ENCODE measurements at places on chromosomes 1 and 21.

DNA sequence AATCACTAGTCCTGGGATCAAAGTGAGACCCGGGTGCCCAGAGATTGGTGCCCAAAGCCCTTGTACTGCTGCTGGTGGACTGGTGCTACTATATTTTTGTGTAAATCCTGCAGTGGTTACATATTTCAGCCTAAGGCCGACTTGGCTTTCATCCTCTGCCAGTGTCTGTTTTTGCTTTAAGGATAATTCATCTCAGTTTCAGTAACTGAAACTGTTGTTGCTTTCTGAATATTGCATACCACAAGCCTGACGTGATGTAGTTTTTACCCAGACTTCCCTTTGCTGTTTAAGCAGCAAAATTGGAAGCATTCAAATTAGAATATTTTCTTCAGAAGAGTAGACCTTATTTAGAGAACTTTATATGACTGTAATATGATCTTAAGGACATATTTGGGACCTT is 341.8 kb downstream of the RYR2 start:
- DNase-seq = no peak

DNA sequence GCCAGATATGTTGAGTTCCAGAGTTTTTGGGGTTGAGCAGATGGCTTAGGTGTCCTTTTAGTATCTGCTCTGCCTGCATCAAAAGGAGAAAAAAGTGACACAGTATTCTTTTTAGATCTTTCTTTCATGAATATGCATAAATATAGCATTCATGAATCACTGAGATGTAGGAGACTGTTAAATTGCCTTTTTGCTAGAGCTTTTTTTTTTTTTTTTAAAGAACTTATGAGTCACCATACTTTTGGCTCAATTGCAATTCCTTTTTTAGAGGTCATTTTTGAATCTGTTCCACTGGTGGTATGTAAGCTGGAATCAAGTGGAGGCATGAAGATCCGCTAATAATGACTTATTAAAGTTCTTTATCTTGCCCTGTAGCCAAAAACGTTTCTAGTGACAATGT is 480.9 kb upstream of the ZRANB2 start:
- DNase-seq = peak; percentile 73

DNA sequence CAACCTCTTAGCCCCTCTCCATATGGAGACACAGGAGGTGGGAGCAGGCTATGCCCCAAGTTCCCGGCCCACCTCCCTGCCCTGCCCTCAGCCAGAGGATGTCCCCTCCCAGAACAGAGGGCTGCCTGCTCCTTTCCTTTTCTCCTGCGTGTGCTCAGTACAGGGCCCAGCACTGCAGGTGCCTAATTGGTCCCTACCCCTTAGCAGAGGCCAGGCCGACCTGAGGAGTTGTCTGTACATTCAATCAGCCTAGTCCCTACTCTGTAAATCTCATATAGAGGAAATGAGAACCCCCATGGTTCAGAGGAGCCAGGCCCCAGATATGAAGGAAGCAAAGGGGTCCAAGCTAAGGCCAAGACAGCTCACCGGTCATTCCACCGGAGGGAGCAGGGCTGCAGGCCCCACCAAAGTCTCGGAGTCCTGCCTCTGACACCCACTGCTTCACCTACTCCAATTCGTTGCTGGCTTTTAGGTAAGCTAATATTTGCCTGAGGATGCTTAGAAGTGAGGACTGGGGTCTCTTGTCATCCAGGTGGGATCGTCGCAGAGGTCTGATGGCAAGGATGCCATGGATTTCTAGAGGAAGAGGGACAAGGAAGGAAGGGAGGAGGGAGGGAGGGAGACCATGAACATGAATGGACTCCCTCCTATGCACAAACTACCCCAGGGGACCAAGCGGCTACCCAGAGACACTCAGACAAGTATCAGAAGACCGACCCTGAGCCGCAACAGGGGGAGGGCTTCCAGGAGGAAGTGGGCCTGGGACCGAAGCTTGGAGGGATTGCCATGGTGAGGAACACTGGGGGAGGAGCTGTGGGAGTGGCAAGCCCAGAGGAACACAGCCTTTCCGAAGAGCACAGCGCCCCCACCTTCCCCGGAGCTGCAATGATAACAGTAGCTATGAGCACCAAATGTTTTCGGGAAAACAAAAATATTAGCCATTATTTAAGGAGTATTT is 30.4 kb upstream of the FOXO6 start:
- no peak for DNase-seq

GRCh38 chr1:240309769-240310168 is 218.1 kb downstream of the FMN2 start:
- DNase-seq = no peak

DNA sequence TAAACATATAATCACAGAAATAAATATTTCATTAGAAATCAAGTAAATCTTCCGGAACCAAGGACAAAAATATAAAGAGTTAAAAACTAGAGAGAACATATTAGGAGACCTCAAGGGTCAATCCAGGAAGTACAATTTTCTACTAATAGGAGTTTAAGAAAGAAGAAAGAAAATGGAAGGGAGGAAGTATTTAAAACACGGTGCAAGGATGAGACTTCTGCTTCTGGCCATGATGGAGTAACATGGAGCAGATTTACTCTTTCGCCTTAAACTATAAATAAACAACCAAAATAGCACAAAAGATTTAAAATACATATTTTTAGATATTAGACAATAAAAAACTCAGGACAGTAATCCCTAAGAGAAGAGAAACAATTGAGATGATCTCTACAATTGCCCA is 12.6 kb upstream of the IFNAR1 start:
- no peak for DNase-seq

GRCh38 chr1:117240547-117240946 is 29.8 kb upstream of the VTCN1 start:
- DNase-seq = no peak

DNA sequence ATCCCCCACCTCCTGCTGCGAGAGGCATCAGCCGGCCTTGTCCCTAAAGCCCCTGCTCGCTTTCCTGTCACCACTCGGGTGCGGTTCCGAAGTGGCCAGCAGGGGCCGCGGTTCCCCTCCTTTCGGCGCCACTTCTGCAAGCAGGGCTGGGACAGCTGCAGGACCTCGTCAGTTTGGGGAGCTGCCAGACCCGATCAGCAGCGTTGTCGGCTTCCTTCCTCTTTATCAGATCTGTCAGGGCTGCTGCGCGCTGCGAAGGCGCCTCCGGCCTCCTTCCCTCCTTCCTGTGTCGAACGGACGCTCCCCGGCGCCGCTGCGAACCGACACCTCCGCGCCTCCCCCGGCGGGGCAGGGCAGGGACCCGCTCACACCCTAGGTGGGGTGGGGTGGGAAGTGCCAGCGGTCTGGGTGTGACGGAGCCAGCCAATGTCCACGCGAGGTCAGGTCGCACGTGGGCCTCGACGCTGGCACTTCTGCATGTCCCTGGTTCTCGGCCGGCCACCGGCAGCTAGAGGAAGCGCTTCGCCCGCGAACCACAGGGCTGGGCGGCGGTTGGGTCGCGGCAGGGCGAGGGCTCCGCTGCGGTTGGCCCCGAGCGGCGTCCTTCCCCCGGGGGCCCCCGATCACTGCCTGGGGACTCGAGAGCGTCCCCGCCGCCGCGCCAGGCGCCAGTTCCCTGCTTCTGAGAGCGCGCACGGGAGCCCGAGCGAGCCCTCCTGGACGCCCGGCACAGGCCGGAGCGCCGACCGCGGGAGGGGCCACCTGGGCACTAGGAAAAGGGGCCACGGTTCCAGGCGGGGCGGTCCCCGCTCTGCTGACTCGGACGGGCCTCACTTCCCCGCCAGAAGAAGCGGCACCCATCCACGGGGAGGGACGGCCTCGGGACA is 81.8 kb downstream of the RUNX3 start:
- peak; percentile 58 for DNase-seq

- DNase-seq = peak; percentile 67
Observed at GRCh38 chr1:208093754-208094719, 150.1 kb downstream of the PLXNA2 start.

- no peak for DNase-seq
Observed at GRCh38 chr1:54489627-54490250, 58.3 kb upstream of the ACOT11 start.

GRCh38 chr1:209323743-209324142 is 259.8 kb upstream of the CAMK1G start:
- DNase-seq = no peak

DNA sequence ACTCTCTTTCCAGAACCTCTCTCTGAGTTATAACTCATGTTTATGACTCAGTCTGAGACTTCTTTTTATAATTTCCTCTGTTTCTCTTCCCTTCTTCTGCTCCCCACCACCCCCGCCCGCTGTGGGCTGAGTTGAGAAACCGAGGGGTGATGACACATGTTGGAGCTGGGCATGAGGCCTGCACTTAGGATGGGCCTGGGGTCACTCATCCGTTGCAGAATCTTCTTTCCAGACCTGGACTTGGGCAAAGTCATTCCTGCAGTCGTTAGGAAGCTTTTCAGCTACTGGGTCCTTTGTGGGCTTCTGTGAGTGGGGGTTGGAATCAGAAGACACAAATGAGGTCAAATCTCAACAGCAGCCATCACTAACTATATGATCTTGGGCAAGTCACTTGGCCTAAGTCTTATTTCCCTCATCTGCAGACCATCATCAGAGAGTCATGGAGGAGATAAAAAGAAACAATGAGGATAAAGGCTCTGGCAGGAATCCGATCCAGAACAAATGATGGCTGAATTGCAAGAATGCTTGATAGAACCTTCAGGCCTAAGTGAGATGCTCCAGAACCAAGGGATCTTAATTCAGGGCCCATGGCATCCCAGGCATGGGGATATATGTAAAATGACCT is 53.4 kb downstream of the RPS6KA1 start:
- no peak for DNase-seq

DNA sequence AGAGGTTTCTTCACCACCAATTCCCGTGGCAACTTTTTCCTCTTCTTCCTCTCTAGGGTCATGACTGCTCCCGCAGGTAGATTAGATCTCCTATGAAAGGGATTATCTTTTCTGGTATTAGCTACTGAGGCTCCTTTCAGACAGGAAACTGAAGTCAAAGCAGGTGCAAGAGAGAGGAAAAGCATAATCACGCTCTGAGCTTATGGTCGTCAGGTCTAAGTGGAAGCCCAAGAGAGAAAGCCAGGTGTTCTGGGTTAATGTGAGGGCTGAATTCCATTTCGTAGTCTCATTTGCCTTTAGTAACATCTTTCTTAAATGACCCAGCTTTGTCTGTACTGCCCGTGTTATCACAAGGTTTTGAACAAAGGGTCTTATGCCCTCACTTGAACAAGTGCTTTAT is 8.3 kb upstream of the MAP3K21 start:
- no peak for DNase-seq

- DNase-seq = no peak
Observed at GRCh38 chr1:42784946-42785693, at the start of gene TMEM269. TSS of gene TMEM269 (plus strand) at chr1:42784991. CDS start at chr1:42789894, 4,903 bp downstream.

GRCh38 chr1:212612041-212612961 is 3.7 kb downstream of the ATF3 start:
- DNase-seq = no peak

- DNase-seq = peak; percentile 13
Observed at GRCh38 chr21:17446737-17447136, 66.1 kb upstream of the CXADR start.

GRCh38 chr1:5198328-5198727 is 543.9 kb downstream of the AJAP1 start:
- DNase-seq = no peak

DNA sequence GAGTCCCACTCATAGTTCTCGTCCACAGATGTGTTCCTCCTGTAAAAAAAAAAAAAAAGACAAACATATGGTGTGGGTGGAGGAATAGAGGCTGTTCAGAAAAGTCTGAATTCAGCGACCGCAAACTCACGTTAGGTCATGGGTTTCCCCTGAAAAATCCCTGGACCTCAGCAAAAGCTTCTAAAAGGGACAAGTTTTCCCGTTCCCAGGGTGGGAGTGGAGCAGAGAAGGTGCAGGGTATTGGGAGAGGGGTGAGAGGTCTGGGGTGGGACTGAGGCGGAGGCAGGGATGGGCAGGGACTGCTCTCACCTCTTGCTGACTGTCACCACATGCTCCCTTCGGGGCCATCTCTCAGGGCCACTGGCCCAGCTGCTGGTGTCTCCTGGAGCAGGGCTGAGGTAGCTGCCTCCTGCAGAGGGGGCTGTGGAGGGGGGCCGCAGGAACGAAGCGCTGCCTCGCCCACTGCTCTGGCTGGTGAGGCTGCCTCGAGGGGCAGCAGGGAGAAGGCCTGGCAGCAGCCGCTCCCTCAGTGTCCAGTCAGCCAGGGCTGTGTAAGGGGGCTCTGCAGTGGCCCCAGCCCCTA is 2.6 kb upstream of the TAGLN2 start:
- no peak for DNase-seq

DNA sequence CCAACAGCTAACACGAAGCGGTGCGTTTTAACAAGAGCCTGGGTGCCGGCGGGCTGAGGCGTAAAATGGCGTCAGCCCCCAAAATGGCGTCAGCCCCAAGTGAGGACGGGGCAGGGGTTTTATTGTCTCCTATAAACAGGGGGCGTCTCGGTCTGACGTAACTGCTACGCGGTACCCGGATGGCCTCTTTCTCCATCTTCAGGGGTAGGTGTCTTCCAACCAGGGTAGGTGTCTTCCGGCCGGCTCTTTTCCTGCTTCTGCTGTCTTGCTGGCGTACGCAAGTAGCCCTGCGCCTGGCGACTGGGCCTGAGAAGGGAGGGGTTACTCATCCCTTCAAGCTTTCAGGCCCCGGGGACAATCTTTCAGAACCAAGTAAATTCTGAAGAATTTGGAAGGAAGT is 45.3 kb downstream of the LGR6 start:
- DNase-seq = no peak

GRCh38 chr1:193083365-193084088 is 21.7 kb downstream of the GLRX2 start:
- DNase-seq = no peak

GRCh38 chr1:161044535-161044907 is 1.3 kb downstream of the USF1 start:
- DNase-seq = no peak

GRCh38 chr1:119869995-119870394 is 26.3 kb downstream of the ADAM30 start:
- no peak for DNase-seq

DNA sequence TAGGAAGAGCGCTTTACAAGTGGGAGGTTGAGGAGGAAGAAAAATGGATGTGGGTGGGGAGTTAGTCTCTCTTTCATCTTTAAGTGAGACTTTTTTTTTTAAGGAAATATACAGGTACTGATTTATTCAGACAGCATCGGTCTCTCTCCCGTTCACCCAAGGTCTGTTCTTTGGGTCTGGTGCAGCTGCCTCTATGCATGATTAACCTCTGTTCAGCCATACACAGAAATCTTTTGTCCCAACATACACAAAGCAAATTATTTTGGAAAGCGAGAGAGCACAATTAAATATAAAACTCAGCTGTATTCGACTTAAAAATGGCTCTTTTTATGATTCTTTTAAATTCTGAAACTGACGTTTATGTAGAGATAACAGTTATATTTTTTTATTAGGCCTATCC is 11.0 kb downstream of the PROX1 start:
- DNase-seq = no peak
